ENCODE measurements at places on chromosomes 6 and 20.

DNA sequence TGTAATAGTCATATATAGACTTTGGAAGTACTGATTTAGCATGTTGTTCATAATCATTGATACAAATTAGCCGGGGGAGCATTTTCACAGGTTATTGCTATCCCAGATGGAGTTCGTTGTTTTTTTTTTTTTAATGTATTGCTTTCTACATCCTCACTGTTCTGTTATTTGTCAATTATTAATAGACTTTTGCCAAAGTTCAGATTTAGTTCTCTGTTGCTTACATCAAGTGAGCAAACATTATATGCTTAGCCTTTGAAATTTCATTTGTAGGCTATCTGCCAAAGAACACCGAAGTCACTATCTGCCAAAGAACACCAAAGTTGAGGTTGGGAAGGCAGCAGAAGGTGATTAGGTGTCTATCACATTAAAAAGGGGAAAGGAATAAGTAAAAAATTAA lies at the start of gene HAO1:
Gene HAO1, minus strand, starts transcription at position 118 of the 400 bp plus-strand sequence. Its CDS starts 36 bp downstream, at position 82.
- DNase-seq: no peak

DNA sequence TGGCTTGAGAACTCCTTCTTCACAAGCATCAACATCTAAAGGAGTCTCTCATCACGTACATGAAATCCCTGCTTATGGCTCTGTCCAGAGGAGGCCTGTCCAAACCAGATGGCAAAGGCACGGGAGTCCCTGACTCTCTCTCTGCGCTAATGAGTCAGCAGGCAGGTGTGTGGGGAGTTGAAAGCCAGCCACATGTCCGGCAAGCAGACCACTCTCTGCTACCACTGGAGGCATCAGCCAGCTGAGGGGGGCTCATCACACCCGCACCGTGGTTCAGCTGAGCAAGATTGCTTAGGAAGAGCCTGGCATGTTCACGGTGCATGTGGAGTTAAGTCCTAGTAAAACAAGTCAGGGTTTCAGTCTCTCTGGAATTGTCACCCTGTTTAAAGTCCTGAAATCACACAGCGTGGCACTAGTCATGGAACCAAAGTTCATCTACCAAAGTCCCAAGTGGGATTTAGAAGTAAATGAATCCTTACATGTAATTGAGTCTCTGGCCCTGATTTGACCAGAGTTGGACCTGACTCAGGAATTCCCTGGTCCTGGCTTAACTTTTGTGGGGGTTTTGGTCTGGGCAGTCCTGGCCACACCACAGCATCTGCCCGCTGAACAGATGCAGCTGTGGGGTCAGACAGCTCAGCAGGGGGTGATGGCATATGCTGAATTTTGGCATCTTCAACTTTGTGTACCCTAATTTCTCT lies 155.2 kb upstream of the RIN2 start:
- no peak for DNase-seq

GRCh38 chr20:35871259-35871771 lies 83.0 kb downstream of the SCAND1 start:
- peak; percentile 32 for DNase-seq

- no peak for DNase-seq
Observed at GRCh38 chr6:15246217-15246665, 372 bp downstream of the JARID2 start.

DNA sequence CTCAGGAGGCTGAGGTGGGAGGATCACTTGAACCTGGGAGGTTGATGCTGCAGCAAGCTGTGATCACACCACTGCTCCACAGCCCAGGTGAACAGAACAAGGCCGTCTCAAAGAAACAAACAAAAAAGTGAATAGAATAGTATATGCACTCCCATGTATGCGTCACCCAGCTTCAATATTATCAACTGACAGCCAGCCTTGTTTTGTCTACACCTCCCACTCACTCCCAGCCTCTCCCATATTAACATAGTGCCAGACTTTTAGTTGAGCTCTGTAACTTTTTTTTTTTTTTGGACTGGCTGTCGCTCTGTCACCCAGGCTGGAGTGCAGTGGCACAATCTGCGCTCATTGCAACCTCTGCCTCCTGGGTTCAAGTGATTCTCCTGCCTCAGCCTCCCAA lies 18.1 kb upstream of the ILRUN start:
- no peak for DNase-seq

GRCh38 chr6:135675862-135676261 lies 175.6 kb upstream of the PDE7B start:
- no peak for DNase-seq

GRCh38 chr6:101663100-101663499 lies 269.6 kb downstream of the GRIK2 start:
- no peak for DNase-seq

DNA sequence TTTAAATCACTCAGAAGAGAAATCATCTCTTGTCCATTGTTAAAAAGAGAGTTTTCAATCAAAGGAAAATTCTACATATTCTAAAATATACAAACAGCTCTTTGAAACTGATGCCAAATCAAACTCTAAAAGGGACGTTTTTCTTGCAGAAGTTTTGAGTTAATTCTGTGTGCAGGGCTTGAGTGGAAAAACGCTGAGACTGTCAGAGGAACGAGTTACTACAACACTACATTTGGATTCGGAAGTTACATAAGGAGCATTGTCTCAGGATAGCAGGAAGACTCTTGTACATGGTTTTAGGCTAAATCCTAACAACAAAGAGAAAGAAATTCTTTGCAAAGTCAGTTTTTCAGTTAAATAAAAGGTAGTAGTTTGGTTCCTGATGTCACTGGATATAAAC lies 155.7 kb upstream of the SUPT3H start:
- DNase-seq: no peak

DNA sequence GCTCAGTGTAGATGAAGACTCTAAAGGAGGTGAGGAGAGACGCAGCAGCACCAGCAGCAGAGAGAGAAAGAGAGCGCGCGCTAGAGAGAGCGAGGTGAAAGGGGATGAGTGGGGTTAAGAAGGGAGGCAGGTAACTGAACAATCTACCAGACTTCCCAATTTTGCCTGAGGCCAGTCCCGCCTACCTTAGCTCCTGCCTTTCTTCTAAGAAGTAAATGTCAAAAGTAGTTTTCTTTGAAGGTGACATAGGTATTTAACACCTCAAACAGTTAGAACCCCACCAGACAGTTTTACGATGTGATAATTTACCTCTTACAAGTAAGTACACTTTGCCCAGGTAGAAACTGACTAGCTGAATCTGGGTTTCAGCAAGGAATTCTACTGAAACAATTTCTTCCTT lies 132.0 kb upstream of the EEF1E1 start:
- no peak for DNase-seq

- DNase-seq: no peak
Observed at GRCh38 chr6:44264154-44265006, 971 bp downstream of the NFKBIE start.

- no peak for DNase-seq
Observed at GRCh38 chr6:114055349-114055748, 84.4 kb upstream of the HDAC2 start.

DNA sequence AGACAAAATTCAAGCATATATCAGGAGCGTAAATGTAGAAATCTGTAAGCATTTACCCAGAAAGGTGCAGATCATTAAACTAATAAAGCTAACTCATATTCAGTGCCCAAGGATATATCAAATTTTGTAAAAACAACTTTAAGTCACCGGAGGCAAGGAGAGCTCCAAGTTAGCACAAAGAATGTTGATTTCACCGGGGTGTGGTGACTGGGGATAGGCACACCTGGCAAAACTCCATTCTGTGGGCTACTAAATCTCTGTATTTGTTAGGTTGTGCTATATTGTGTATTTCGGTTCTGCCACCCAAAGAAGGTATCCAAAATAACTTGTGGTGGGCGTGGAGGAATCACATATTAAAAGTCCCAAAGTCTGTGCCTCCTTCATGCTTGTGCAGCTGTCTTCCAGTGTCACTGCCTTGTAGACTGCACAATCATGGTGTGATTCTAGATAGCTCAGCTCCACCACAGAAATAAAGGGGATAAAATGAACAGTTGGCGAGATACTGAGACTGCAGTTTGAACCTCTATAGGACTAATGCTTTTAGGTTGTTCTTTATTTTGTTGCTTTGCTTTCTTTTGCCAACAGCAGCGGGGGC lies 111.6 kb downstream of the GMDS start:
- no peak for DNase-seq

GRCh38 chr6:21666853-21667681 lies 73.5 kb downstream of the SOX4 start:
- DNase-seq: no peak

DNA sequence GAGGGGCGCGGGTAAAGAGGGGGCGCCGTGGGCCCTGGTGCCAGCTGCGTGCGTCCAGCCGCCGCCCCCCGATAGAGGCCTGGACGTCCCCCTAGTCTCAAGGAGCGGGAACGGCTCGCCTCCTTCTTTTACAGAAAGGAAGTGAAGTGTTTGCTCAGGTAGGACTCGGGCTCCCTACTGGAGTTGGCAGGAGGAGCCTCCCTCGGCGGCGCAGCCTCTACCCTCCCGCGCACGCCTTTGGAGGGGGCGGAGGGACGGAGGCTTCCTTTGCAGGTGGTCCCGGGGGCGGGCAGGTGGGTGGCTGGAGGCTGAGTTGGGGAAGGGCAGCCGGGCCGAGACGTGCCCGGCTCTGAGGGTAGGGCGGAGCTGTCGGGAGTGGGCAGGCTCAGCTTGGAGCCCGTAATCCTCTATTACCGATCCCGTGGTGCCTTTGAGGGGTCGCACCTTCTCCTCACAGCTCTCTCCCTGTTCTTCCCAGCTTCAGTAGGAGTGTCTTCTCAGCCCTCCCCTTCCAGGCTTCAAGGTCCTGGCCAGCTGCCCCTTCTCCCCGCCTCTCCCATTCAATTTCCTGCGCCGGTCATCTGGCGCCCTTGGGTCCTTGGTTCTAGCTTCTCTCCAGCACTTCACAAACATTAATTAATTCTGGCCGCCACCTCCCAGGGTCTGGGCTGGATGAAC lies 728 bp downstream of the ITPR3 start:
- DNase-seq: peak; percentile 45

- no peak for DNase-seq
Observed at GRCh38 chr20:4967752-4968477, 33.4 kb downstream of the SLC23A2 start.

DNA sequence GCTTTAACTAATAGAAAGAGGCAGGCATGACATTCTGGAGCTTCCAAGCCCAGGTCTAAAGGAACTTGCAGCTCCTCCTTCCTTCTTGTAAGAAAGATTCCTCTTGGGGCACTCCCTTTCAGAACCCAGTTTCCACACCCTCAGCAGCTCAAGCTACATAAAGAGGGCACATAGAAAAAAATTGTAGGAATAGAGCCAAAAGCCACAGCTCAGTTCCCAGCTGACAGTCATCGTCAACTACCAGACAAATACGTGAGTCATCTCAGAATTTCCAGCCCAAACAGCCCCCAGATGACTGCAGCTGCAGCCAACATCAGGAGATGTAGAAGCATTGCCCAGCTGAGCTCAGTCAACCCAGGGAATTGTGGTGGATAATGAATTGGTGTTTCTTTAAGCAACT lies 349.8 kb upstream of the ARID1B start:
- peak; percentile 47 for DNase-seq

- DNase-seq: peak; percentile 33
Observed at GRCh38 chr6:148835920-148836441, 89.2 kb downstream of the UST start.

- no peak for DNase-seq
Observed at GRCh38 chr6:167420177-167420576, 95.3 kb downstream of the TTLL2 start.

GRCh38 chr20:37380864-37381579 lies 35.1 kb downstream of the SRC start:
- DNase-seq: no peak

GRCh38 chr6:36355819-36356218 lies 19.1 kb upstream of the BNIP5 start:
- no peak for DNase-seq

GRCh38 chr6:49806145-49806544 lies 19.1 kb upstream of the PGK2 start:
- DNase-seq: no peak

DNA sequence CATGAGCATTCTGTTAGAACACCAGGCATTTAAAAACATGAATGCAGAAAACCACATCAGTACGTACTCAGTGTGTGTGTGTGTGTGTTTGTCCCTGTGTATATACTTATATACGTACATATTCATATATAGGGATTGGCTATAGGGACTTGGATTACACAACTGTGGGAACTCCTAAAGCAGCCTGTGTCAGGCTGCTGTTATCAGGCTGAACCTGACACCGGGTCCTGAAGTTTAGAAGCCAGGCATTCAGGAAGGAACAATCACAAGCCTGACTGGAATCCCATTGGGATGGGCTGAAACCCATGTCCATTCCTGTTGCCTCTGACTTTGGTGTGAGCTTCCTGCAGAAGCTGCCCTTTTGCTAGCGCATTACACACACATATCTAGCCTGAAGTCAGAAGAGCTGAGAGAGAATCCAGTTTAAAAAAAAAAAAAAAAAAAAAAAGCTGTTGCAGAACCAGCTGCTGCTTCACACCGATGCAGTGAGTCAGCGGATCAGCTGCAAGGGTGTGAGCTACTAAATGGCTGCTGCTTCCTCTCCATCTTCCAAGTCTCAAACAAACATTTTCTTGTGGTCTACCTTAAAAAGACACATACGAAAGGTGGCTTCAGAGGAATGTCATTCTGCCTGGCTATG lies 348.1 kb downstream of the THBS2 start:
- DNase-seq: no peak

DNA sequence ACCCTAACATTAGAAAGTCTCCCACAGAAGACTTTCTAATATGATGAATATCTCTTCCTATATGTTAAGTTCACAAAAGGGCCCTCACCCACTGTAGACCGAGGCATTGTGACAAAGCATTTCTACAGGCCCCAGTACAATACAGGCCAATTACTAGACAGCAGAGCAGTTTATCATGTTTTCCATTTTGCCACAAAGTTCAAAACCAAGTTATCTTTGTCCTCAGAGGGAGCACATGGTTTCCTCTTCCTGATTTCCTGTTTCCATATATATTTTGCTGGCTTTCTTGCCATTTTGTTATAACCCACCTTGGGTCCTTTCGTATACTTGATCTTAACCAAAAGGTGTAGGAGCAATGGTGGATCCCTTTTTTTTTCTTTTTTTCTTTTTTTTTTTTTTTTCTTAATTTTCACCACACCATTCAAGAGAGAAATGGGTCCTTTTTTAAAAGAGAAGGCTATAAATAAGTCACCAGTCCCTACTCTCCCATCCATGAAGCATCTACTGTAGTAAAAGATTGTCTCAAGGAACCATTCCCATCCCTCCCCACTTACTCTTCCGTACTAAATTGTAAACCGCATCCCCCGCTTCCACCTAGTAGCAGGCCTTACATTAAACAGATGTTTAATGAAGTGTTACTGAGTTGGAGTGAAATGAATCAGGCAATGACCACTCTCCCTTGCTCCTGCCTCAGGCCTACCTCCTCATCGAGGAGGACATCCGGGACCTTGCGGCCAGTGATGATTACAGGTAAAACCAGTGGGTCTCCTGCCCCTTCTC lies 2.1 kb upstream of the UBE2C start:
- no peak for DNase-seq

DNA sequence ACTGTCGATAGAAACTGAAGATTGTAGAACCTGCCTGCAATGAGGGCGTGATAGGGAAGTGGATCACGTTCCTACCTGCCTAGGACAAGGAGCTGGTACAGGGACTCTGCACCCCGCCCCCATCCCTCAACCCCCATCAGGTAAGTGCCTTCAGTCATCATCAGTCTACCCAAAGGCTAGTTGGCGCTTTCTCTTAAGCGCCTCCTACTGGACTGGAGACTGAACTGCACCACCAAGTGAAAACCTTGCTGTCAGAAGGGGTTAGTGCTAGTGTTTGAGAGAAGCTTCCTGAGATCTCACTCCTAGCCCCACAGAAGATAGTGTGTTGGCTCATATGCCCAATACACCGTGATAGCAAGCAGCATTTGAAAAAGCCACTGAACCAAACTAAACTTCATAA lies 706.5 kb upstream of the MAN1A1 start:
- no peak for DNase-seq

GRCh38 chr6:24959319-24959718 lies 23.6 kb upstream of the RIPOR2 start:
- no peak for DNase-seq
